ENCODE measurements at places on chromosomes 1 and 21.

GRCh38 chr1:198867182-198867581 lies 228.3 kb downstream of the PTPRC start:
- DNase-seq: no peak

GRCh38 chr1:115732316-115732715 lies 36.2 kb downstream of the CASQ2 start:
- DNase-seq: no peak

- DNase-seq: no peak
These were observed 168.8 kb downstream of the GABPA start for GRCh38 chr21:25903607-25904006.

DNA sequence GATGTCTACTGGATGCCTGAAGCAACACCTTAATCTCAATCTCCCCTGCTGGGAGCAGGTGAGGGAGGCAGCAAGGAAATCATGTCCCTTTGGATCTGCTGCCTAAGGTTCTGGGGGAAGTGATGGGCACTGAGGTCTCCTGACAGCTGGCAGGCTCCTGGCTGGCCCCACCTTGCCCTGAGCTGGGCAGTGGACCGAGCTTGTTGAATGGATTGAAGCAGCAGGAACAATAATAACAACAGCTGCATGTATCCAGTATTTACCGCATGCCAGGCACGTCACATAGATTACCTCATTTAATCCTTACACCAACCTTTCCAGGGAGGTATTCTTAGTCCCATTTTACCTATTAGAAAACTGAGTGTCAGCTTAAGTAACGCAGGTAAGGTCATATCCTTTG lies 133.9 kb downstream of the PLXNA2 start:
- DNase-seq: no peak

GRCh38 chr21:17987382-17988101 lies 168.4 kb upstream of the C21orf91 start:
- DNase-seq: no peak

DNA sequence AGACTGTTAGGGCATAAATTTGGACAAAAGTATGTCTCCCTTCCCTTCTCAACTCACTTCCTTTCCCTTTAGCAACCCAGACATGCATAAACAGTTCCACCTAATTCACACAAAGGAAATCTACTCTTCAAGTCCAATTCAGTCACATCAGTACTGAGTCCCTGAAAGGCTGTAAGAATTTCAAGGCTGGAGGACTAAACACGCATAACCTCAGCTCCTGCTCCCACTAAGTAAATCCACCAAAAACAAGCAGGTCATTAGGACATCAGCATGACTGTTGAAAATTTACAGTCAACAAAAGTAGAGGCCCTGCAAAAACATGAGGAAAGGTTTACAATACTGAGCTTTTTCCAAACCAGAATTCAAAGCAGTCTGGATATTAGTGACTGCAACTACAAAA lies 18.4 kb downstream of the SETD4 start:
- DNase-seq: no peak

GRCh38 chr1:244836584-244836983 lies 1.1 kb downstream of the COX20 start:
- DNase-seq: no peak

GRCh38 chr1:19038732-19039131 lies 82.3 kb upstream of the IFFO2 start:
- DNase-seq: no peak

- DNase-seq: no peak
These were observed 23.4 kb upstream of the PDE9A start for GRCh38 chr21:42629933-42630589.

- no peak for DNase-seq
These were observed 296.4 kb upstream of the FMN2 start for GRCh38 chr1:239795304-239795703.

GRCh38 chr1:202553560-202554038 lies 156.7 kb downstream of the SYT2 start:
- no peak for DNase-seq

DNA sequence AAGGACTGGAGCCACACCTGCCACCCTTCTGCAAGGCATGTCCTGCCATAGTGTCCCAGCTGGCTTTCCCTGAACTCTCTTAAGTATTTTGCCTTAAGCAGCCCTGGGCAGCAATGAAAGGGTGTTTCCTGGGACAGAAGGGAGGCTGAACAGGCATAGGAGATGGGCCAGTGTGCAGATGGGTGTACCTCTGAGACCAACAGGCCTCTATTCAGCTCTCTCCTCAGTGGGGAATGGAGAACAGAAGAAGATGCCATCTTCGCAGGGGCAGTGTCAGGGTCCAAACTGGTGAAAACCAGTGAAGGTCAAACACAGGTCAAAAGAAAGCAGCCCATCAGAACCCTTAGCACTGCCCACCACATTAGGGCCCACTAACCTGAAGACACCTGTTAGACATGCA lies 53.2 kb downstream of the FAM78B start:
- no peak for DNase-seq

DNA sequence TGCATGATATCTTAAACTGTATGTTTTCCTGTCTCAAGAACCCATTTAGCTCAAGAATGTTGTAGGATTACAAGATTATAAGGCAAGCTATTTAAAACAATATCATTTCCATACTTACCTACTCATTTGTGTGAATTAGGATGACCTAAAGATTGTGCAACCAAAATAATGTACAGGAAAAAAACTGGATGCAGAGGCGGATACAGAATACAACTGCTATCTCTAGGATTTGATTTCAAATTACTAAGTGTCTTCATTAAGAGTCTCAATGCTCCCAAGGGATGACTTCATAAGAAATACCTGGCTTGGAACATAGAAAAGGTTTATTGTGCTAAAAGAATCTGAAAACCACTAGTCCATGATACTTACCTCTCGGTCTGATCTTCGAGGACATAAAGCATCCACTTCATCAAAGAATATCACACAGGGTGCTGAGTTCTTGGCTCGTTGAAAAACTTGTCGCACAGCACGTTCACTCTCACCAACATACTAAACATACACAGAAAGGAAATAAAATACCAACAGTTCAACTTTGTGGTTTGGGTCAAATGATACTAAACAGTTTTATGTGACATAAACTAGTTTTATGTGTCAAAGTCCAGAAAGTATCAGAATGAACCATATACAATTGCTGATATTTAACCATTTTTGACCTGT lies 54.9 kb downstream of the NVL start:
- no peak for DNase-seq

DNA sequence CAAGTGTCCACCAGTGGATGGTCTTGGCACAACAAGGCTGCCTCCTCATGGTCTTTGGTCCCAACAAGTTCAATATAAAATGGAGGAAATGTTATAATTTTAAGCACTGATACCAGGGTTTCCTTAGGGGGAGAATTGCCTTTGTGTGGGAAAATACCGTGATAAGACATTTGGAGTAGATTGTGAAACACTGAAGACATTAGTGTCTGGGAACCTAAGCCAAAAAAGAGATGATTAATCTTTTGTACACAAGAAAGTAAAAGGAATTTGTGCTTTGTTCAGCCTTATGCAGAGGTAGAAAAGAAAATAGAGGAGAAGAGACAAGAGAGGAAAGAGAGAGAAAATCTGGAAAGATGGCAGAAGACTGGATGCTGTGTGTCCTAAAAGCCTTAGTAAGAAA lies 36.1 kb downstream of the ST6GALNAC3 start:
- DNase-seq: no peak

DNA sequence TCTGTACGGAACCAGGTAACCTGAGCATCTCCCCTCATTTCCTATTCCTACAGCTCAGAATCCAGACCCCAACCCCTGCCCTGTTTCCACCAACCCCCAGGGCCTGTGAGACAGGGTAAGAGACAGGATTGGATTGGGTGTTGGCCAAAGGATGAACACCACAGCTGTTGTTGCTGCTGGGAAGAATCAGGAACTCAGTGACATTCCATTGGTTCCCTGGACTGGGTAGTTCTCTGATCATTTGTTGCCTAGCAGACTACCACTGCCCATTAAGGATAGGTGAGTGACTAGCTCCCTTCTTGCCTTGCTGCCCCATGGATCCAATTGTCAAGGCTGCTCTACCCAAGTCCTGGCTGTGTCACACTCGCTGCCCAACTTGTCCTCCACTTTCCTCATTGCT lies 10.0 kb downstream of the NCSTN start:
- DNase-seq: no peak

GRCh38 chr1:6935361-6935883 lies 150.2 kb downstream of the CAMTA1 start:
- DNase-seq: no peak

DNA sequence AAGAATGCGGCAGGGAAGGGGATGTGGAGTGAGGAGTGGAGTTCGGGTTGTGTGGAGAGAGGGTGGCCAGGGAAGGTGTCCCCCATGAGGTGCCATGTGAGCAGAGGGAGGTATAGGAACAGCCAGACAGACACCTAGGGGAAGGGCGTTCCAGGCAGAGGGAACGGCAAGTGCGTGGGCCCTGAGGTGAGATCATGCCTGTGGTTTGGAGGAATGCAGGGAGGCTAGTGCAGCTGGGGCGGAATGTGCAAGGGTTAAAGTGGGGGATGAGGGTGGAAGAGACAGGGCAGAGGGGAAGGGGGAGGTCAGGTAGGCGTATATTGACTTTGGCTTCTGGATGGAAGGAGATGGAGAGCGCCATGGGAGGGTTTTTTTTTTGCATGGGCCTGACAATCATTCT lies 31.6 kb upstream of the PADI6 start:
- no peak for DNase-seq

GRCh38 chr1:175536369-175536768 lies 207.0 kb downstream of the TNR start:
- DNase-seq: no peak

GRCh38 chr1:167223144-167224103 lies 2.7 kb downstream of the POU2F1 start:
- no peak for DNase-seq

- DNase-seq: no peak
These were observed 13.6 kb downstream of the RIPK4 start for GRCh38 chr21:41753006-41753898.

All from activated naive CD8-positive, alpha-beta T cell treated with anti-CD3 and anti-CD28 coated beads, Interleukin-2, amount 50 U/mL, for 16 hours (primary cell).